ENCODE measurements at places on chromosomes 3 and 15. TPM values are rescaled to one million over a fixed set of nuclear protein-coding genes. Genes with fewer than 3 reads are reported as not detected.

CDCP1 gene
- 47.8 TPM for total RNA-seq

NR1I2 gene
- total RNA-seq = not detected

UCN2 gene
- 1.8 TPM for total RNA-seq

SLC28A1 gene
- total RNA-seq = not detected

TRAIP gene
- 18.5 TPM for total RNA-seq

MESP2 gene
- 1.1 TPM for total RNA-seq

All from Panc1 (cell line).